ENCODE measurements at places on chromosomes 6 and 20. TPM values are rescaled to one million over a fixed set of nuclear protein-coding genes. Genes with fewer than 3 reads are reported as not detected.

- no peaks in the 10 kb centered on the region for H3K4me1 ChIP-seq
- no peak for DNase-seq
- no peaks in the 10 kb centered on the region for H3K27me3 ChIP-seq
- H3K36me3 ChIP-seq = no peaks in the 10 kb centered on the region
- H3K27ac ChIP-seq = no peak overlapping the region
- H3K4me3 ChIP-seq = no peak overlapping the region
These were observed 107.0 kb downstream of the ESR1 start for GRCh38 chr6:151914484-151914883.

GRCh38 chr20:62623488-62624324 lies 18.6 kb upstream of the SLCO4A1 start:
- peak overlapping the region; percentile 82 for H3K27ac ChIP-seq
- H3K4me3 ChIP-seq = peak overlapping the region; percentile 38
- no peaks in the 10 kb centered on the region for H3K27me3 ChIP-seq
- peaks cover 37% of the 10 kb centered on the region for H3K4me1 ChIP-seq
- H3K36me3 ChIP-seq = no peaks in the 10 kb centered on the region

SLC52A3 gene
- total RNA-seq = not detected

DNA sequence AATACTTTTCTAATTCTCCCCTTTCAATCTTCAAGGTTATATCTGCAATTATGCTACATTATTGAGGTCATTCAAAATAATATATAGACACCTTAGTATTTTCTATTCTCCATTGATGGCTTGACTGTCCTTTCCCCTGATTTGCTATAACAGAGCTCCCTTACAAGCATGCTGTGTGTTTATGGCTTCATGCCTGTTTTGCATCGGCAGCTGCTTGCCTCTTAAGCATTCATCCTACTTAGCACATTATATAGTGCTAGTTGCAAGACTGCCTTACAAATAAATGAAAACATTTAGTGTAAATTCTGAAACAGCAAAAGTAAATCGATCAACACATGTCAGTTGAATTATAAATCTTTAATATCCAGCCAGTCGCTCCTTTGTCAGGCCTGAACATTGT lies 476.2 kb upstream of the POU3F2 start:
- no peak overlapping the region for H3K27ac ChIP-seq
- H3K27me3 ChIP-seq = no peaks in the 10 kb centered on the region
- H3K36me3 ChIP-seq = no peaks in the 10 kb centered on the region
- no peak overlapping the region for H3K4me3 ChIP-seq

GRCh38 chr6:98981473-98981872 lies 33.7 kb upstream of the FBXL4 start:
- H3K4me1 ChIP-seq = no peaks in the 10 kb centered on the region
- no peak overlapping the region for H3K4me3 ChIP-seq
- no peaks in the 10 kb centered on the region for H3K27me3 ChIP-seq
- H3K36me3 ChIP-seq = no peaks in the 10 kb centered on the region

SLC22A2 gene
- not detected for total RNA-seq

DNA sequence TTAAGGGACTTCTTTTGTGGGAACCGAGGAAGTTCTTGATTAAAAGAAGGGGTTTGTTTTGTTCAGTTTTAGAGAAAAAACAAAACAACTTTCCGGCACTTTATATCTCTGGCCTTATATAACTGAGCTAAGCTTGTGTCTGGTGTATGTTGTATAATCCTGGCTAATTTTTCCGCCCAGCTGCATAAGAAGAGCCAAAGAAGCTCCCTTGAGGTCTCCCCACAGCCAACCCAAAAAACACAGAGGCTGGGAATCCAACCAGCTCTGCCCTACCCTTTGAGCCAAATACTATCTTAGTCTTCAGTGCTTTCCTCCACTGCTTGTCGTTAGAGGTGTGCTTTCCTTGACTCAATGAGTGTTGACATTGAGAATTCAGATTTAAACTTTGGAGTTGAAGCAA lies 45.5 kb upstream of the RNF146 start:
- H3K36me3 ChIP-seq = no peaks in the 10 kb centered on the region
- H3K27me3 ChIP-seq = no peaks in the 10 kb centered on the region
- no peaks in the 10 kb centered on the region for H3K4me1 ChIP-seq

- H3K4me1 ChIP-seq = no peaks in the 10 kb centered on the region
- no peak overlapping the region for H3K27ac ChIP-seq
- no peaks in the 10 kb centered on the region for H3K36me3 ChIP-seq
These were observed 3.4 kb upstream of the ANGPT4 start for GRCh38 chr20:919491-919916.

GRCh38 chr20:62614085-62614960 lies 28.0 kb upstream of the SLCO4A1 start:
- H3K4me1 ChIP-seq = peaks cover 28% of the 10 kb centered on the region
- no peaks in the 10 kb centered on the region for H3K36me3 ChIP-seq
- no peak overlapping the region for H3K4me3 ChIP-seq
- no peak overlapping the region for H3K27ac ChIP-seq
- peaks cover 1% of the 10 kb centered on the region for H3K27me3 ChIP-seq

- H3K27ac ChIP-seq = no peak overlapping the region
- H3K27me3 ChIP-seq = peaks cover 3% of the 10 kb centered on the region
- no peak for DNase-seq
- H3K4me3 ChIP-seq = no peak overlapping the region
- no peaks in the 10 kb centered on the region for H3K36me3 ChIP-seq
These were observed 73.7 kb downstream of the LYRM2 start for GRCh38 chr6:89564752-89565427.

DNA sequence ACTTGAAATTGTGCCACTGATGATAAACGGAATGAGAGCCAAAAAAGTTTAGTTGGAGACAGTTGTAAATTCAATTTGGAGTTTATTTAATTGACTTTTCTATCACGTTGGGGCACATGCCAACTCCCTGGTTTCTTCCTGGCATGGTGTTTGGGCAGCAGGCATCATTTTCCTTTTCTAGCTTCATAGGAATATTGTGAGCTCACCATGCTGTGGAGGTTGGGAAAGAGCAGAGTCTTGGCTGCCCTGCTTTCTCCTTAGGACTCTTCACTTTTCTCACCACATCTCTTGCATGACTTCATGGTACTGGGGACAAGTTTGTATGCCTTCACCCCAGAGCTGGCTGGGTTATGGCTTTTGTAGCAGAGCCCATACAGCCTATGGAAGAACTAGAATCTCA lies 6.4 kb downstream of the SCAND1 start:
- no peak overlapping the region for H3K27ac ChIP-seq
- no peaks in the 10 kb centered on the region for H3K4me1 ChIP-seq
- peaks cover 3% of the 10 kb centered on the region for H3K36me3 ChIP-seq
- H3K27me3 ChIP-seq = no peaks in the 10 kb centered on the region
- H3K4me3 ChIP-seq = no peak overlapping the region

GLP1R gene
- total RNA-seq = 0.05 TPM

GRCh38 chr6:150895928-150896632 lies 30.6 kb downstream of the MTHFD1L start:
- H3K27me3 ChIP-seq = no peaks in the 10 kb centered on the region
- peak overlapping the region; percentile 46 for H3K27ac ChIP-seq
- H3K36me3 ChIP-seq = peaks cover 8% of the 10 kb centered on the region
- DNase-seq = no peak
- H3K4me3 ChIP-seq = no peak overlapping the region
- H3K4me1 ChIP-seq = peaks cover 42% of the 10 kb centered on the region

CGA gene
- total RNA-seq = not detected

CLPSL1 gene
- total RNA-seq = not detected

DNA sequence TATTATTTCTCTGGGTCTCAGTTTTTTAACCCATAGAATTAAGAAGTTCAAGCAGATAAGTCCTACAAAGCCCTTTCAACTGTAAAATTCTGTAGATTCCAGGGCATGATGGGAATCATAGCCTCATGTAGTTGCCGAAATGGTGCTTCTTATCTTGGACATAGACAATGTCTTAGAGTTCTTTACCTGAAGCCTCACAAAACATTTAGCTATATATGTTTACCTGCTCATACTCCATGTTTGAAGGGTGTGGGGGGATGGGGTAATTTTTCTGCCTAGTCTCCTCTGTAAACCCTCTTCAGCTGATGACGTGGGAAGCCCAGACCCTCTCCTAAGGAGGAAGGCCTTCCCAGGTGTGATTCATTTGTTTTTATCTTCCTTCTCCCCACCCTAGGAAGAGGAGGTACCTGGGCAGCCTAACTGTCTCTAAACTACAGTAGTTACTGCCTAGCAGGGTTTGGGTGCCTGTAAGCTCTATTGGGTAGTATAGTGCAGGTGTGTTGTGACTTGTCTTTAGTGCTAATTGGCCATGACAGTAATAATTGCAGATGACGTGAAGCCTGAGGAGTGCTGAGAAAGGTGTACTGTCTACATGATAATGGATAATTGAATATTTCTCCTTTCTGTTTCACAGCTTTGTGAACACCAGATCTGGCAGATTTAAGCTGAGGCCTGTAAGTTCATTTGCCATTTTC lies 230.8 kb downstream of the TFAP2B start:
- no peak overlapping the region for H3K4me3 ChIP-seq
- H3K27ac ChIP-seq = no peak overlapping the region
- no peak for DNase-seq
- H3K27me3 ChIP-seq = no peaks in the 10 kb centered on the region
- no peaks in the 10 kb centered on the region for H3K36me3 ChIP-seq

MLN gene
- total RNA-seq = not detected

DNA sequence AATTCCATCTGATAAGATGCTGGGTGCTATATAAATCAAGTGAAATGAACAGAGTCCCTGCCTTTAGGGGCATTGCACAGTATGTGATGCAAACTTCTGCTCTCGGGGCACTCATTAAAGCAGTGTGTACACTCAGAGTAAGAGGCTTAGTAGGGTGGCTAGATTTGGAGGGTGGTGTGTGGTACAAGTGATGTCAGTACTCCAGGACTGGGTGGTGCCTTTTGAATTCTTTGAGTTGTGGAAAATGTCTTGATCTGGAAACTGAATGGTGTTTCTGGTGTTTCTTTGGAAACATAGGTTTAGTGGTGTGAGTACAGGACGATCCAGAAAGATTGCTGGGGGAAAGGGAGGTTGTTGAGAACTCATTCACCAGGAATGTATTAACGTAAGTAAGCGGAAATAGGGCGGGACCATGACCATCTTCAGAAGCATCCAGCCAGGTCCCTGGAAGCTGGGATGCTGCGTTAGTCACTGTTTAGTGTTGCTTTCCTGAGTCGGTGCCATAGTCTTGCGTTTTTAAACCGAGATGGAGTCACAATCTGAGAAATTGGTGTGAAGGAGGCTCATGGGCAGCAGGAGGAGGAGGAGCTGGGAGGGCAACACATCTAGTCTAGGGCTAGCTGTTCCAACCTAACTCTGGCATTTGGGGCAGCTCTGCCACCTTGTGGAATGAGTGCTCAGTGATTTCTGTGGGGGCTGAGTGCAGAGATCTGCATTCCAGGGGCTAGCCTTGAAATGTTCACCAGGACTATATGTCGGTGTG lies 70.3 kb downstream of the SCAND1 start:
- no peaks in the 10 kb centered on the region for H3K27me3 ChIP-seq
- no peak overlapping the region for H3K27ac ChIP-seq
- no peak for DNase-seq
- H3K4me1 ChIP-seq = no peaks in the 10 kb centered on the region

DNA sequence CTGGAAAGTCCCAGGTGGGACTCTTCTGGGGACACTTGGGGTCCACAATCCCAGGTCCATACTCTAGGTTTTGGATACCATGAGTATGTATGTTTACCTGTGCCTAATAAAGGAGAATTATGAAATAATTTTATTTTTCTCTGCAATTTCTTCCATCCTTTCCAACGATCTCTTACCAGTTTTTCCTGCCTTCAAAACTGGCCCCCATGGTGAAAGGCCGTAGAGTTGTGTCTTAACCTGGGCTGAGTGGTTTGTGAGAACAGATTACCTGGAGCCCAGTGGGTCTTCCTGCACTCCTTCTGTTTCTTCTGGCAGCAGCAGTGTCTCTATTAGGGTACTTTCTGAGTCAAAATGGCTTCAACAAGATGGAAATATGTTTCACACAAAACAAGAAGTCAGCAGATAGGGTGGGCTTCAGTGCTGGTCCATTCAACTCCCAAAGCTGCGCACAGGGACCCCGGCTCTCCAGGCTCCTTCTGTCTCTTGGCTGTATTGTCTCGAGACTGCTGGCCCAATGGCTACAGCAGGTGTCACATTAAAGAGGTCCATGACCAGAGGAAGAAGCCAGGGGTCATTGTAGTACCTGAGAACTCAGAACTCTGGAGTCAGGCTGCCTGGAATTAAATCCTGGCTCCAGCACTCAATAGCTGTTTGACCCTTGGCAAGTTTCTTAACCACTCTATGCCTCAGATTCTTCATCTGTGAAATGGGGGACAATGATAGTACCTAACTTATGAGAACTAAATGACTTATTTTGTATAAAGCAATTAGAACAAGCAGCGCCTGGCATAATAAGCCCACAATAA lies 10.5 kb upstream of the RBCK1 start:
- no peaks in the 10 kb centered on the region for H3K4me1 ChIP-seq
- DNase-seq = no peak
- no peaks in the 10 kb centered on the region for H3K27me3 ChIP-seq

- H3K27me3 ChIP-seq = peaks cover 9% of the 10 kb centered on the region
- no peaks in the 10 kb centered on the region for H3K36me3 ChIP-seq
- H3K4me1 ChIP-seq = no peaks in the 10 kb centered on the region
These were observed at the start of gene UTRN for GRCh38 chr6:144284783-144285547. TSS of gene UTRN (plus strand) at chr6:144285335. CDS start at chr6:144291829, 6,494 bp downstream.

SPATA25 gene
- total RNA-seq = 2.4 TPM

DNA sequence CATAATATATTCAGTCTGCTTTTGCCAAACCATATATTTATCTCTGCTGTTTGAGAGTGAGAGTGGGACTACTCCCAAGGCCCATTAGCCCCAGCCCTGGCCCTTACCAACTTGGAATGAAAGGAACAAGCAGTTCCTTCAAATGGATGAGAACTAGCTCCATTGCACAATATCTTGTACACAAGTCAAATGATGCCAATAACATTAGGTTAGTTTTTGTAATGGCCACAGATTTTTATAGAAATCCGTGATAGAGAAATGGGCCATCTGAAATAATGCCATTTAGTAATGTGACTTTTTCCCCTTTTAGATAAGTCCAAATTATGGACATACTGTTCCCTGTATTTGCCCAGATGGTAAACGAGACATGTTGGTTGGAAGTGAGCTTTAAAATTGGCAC lies 117.0 kb downstream of the MAP3K7 start:
- no peaks in the 10 kb centered on the region for H3K36me3 ChIP-seq
- no peak for DNase-seq
- H3K4me3 ChIP-seq = no peak overlapping the region
- no peaks in the 10 kb centered on the region for H3K27me3 ChIP-seq
- no peak overlapping the region for H3K27ac ChIP-seq
- peaks cover 16% of the 10 kb centered on the region for H3K4me1 ChIP-seq

KIAA1755 gene
- total RNA-seq = not detected

- DNase-seq = no peak
- no peak overlapping the region for H3K4me3 ChIP-seq
- H3K27ac ChIP-seq = no peak overlapping the region
- H3K27me3 ChIP-seq = no peaks in the 10 kb centered on the region
- no peaks in the 10 kb centered on the region for H3K36me3 ChIP-seq
- no peaks in the 10 kb centered on the region for H3K4me1 ChIP-seq
These were observed 181.0 kb downstream of the TBC1D7 start for GRCh38 chr6:13147376-13147775.

DNA sequence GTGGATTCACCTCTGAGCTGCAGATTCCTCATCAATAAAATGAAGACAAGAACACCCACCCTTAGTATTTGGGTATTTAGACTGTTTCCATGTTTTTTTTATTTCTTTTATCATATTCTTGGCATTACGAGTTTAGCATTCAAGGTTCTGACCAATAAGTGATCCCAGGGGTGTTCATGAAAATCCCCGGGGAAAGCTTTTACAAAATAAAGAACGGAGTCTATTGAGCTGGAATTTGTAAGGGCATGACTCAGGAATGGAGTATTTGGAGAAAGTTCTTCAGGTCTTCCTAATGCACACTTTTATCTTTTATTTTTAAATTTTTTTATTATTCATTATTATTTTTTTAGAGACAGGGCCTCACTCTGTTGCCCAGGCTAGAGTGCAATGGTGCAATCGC lies 19.4 kb upstream of the TOX2 start:
- H3K4me1 ChIP-seq = no peaks in the 10 kb centered on the region
- H3K27ac ChIP-seq = no peak overlapping the region
- DNase-seq = no peak
- H3K36me3 ChIP-seq = no peaks in the 10 kb centered on the region
- H3K27me3 ChIP-seq = no peaks in the 10 kb centered on the region

Measured in GM12878 (cell line).